ENCODE measurements at places on chromosomes 3 and 15.

GRCh38 chr3:132654721-132655120, 4.9 kb downstream of the ACAD11 start:
- no peak for DNase-seq

DNA sequence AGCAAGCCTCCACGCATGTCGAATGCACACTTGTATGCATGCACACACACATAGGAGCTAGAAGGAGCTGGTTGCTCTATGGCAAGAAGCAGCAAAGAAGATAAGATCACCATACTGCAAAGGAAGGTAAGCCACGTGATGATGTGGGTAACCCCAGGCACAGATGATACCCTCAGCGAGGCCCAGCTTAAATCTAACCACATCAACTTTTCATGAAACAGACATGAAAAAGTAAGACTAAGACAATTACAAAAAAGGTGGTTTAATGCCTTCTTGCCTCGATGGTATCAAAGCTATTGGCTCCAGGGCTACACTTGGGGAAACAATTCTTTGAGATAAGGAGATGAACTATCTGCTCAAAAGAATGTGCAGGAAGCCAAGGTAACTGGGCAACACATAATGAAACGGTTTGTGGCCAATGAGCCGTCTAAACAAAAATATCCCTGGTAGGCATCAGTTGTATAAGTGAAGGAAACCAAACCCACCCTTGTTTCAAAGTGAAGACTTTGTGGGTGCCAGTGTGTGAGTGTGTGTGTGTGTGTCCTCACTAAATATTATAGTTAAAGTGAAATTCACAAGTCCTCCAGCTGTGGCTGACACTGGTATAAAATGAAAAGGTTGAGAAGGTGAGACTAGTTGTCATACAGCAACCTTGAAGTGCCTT, 365.7 kb upstream of the ICE2 start:
- DNase-seq: peak; percentile 35

DNA sequence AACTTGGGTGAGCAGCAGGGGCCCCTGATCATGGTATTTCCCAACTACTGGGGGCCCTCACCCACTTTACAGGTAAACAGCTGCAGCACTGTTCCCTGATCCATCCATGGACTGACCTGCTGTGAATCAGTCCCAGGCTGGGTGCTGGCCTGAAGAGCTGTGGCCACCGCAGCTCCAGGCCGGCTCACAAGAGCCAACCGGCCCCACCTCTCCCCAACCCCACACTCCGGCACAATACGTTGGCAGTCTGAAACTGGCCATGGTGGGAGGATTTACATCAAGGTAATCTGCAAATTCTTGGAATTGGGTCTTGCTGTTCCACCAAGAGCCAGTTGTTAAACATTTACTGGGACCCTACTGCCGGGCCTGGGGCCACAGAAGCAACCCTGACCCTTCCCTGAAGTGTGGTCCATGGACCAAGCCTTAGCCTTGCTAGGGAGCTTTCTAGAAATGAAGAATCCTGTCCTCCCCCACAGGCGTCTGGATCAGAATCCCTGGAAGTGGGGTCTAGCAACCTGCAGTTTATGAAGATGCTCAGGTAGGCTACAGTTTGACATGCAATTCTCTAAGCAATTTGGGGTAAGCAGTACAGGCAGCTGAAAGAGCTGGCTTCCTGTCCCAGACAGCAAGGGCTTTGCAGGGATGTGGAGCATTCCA, 3.7 kb downstream of the SLC6A20 start:
- DNase-seq: no peak

- no peak for DNase-seq
Measured at GRCh38 chr3:45832699-45833098, 9.2 kb downstream of the LZTFL1 start.

DNA sequence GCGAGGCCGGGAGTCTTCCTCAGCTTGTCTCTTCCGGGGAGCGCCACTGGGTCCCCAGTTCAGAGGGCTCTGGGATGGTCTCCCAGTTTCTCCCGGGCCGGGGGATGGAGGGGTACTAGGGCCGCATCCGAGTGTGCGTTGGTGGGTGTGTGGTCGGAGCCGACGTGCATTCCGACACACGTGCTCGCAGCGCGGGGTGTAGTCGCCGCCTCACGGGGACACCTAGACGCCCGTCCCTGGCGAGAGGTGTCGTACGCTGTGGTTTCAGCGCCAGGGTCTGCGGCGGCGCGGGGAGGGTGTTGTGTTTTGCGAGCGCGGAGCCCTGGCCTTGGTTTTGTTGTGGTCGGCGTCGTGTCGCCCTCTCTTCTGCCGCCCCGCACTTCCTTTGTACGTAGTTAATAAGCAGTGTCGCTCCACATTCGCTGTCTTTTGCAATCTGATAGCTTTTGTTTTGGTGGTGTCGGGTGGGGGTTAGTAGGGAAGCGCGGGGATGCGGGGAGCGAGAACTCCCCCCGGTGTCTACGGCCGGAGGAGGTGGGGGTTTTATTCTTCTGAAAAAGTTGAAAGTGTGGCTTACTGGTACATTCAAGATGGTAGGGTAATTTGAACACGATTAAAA, 2.2 kb downstream of the IGF1R start:
- DNase-seq: peak; percentile 21

- no peak for DNase-seq
Measured at GRCh38 chr3:198113206-198114053, 153.4 kb downstream of the LMLN start.

DNA sequence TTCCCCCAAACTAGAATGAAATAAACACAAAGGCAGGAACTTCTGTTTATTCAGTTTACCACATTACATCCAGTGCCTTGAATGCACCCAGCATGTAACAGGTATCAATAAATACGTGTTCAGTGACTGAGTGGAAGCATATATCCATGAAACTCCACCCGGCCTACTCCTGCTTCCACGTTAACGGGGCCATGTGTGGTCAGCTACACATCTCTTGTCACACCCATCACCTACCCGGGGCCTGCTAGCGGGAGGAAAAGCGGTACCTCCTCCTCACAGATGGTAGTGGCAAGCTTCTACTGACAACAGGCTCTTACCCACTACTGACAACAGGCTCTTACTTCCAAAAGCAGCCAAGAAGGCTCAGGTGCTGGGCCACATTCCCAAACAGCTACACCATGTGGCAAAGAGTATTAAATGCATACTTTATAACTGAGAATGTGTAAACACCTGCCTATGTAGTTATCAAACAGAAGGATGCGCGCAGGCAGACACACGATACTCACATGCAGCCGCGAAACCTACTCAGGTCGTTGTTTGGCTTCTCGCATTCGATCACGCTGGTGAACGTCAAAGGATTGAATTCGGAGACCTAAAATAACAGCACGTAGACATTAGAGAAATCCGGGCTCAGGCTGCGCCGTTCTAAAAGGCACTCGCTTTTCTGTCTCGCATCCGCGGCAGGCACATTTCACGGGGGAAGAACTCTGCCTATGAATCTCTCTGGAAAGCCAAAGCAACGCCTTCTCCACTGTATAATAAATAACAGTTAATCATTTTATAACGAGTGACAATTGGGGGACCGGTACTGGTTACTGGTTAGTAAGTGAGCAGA, 127.4 kb downstream of the ATP10A start:
- no peak for DNase-seq

DNA sequence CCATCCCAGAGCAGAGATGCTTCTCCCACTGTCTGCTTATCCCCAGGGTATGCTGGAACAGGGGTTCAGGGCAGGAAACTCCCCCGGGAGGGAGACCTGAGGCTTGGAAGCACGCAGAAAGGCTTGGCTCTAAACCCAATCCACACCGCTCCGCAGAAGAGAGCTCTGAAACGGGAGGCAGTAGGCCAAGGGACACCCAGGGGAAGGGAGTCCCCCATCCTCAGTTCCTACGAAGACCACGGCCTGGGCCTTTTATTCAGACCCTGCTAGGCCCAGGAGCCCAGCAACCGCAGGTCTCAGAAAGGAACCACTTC, 1.8 kb upstream of the HAPLN3 start:
- no peak for DNase-seq

- peak; percentile 94 for DNase-seq
Measured at GRCh38 chr15:41774062-41774881, at the start of gene MAPKBP1. Gene MAPKBP1, plus strand, starts transcription at chr15:41774484. Its CDS starts 792 bp downstream, at chr15:41775276.

DNA sequence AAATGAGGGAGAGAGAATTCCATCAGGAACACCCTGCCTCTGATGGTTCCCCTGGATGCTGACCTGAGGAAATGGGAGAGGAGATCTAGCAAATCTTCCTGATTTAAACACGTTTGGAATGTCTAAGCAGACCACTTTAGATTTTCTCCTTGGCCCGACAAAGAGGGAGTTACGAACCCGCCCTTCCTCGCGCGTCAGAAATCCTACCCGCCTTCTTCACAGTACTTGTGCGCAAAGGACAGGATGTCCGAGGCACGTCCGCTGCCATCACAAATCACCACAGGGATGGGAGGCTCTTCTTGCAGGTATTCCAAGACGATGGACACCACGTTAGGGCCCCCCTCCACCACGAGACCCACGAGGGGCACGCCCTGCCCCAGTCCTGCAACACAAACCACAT, 38.6 kb downstream of the TRPM1 start:
- DNase-seq: no peak

- DNase-seq: no peak
Measured at GRCh38 chr3:161349529-161350312, 21.6 kb downstream of the SPTSSB start.

DNA sequence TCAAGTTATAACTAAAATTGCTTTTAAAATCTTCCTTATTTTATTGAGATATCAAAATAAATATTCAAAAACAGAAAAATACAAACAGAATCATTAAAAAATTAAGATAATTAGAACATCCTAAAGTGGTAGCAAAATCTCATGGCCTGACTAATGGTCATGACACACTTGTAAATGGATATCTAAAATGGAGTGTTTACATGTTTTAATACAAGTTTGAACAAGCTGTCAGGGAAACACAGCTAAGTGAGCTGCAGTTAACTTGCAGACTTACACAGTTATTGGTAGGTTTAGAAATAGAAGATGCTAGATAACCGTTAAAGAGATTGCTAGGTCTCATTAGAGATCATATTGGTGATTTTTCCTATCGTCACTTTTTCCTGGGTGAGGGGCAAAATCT, 242.3 kb downstream of the LPP start:
- DNase-seq: no peak

DNA sequence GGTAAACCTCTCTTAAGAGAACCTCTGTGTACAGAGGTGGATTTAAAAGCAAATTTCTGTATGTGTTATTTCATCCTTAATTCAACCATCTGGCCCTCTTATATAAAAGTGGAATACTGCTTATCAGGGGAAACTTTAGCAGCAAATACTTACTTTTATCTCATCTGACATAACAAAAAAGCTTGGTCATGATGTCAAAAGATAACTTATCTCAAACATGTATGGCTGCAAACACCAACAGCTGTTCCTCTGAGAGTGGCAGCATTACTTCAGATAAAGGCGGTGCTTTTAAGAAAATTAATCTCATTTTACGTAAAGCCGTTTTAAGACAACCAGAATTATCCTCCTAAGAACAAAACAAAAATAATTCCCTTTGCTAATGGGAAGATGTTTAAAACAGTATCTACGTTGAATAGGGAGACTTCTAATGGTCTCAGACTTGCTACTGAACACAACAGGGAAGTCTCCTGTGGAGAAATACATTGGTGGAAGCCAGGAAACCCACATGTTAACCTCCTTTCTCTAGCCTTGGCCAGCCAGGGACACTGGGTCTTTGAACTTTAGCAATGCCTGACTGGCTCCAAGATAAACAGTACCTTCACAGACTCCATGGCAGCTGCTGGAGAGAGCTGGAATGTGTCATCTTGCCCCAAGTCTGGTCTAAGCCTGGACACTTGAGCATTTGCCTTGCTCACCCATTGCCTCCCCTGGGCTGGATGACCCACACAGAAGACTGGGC, 18.1 kb downstream of the ARRDC4 start:
- no peak for DNase-seq

DNA sequence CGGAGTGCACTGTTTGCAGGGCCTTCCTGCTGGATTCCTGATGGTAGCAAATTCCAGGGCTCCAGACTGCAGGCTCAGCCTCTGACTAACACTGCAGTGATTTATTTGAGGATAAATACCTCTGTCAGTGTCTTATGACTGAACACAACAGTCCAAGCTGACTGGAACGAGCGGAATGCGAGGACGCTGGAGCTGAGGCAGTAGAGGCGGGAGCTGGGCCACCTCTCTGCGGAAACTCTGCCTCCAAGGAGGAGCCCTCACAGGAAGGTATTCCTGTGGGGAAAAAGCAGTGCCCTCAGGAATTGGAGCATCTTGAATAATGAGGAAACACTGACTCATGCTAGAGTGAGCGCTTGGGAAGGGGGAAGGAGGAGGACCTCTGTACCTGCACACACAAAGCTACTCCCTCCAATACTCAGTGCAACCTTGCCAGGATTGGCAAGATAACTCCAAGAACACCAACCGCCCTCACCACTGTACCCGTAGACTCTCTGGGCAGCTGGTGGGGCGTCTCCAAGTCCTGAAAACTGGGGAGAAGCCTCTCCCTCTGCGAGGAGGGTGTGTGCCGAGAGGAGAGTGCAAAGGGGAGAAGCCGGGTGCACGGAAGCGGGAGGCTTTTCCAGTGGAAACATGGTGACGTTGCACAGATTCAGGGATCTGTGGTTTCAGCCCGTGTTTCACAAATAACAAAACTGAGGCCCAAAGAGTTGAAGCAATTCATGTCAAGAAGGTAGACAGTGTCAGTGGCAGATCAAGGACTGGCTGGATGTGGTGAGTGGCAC, 43.0 kb downstream of the VGLL4 start:
- DNase-seq: no peak

DNA sequence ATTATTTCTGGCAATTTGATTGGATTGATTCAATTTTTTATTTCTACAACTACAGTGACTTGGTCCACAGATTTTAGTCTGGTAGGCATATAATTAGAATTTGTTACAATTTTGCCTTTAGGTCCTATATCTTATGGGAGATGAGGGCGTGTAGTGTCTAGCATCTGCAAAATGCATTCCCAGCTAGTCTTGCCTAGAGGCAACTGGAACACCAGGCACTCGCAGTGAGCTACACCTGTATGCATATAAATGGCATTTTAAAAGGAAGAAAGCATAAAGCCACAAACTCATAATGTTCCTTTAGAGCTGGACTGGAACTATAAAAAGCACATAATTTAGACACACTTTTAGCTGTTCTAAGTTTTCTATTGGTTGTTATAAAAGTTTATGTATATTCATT, 17.9 kb upstream of the SPPL2A start:
- DNase-seq: no peak

DNA sequence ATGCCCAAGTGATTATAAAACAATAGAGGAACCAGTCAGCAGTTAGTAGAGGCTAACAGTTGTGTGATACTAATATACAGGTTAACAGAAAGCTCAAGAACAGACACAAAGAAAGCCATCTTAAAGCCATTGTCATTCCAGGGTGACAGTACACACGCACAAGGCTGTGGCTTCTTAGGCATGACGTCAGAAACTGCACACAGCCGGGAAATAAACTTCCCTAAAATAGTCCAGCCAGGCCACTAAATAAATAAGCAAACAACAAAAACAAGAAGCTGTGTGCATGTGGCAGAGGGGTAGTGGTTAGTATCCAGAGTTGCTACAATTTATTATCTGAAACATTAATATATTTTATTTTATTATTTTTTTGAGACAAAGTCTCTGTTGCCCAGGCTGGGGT, 49.8 kb downstream of the PPCDC start:
- DNase-seq: no peak

GRCh38 chr3:113158171-113158570, 53.2 kb upstream of the BOC start:
- no peak for DNase-seq

GRCh38 chr3:115071166-115071565, 75.9 kb downstream of the ZBTB20 start:
- no peak for DNase-seq

GRCh38 chr3:31613177-31613576, 80.5 kb downstream of the STT3B start:
- DNase-seq: no peak
